H4 (cell line): ENCODE measurements at places on chromosomes 16 and 17. TPM values are rescaled to one million over a fixed set of nuclear protein-coding genes. Genes with fewer than 3 reads are reported as not detected.

Gene SEPTIN12
- not detected in 2 replicates for total RNA-seq

- DNase-seq: no peak
Measured at GRCh38 chr17:77892469-77893143, 65.9 kb upstream of the TNRC6C start.

DNA sequence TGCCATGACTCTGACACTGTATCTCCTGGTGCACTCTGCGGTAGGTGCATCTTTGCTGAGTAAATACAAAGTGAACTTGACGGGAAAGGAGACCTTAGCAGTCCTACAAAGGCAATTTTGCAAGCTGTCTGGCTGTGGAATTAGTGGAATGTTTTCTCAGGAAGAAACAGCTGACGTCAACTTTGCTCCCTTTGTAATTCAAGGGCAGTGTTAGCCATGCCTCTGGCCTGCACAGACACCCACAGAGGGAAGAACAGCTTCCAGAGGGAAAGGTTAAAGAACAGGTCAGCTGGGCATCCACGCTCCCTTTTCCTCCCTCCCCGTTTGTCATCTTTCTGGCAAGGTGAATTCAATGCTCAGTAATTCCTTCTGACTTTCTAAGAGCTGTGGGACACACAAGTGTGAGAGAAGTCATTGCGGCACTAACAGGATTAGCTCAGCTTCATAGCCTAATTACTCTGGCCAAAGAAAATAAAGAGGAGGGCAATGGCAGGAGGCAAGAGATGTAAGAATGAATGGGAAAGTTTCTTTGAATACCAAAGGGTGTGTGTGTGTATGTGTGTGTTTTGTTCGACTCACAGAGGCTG lies 476.9 kb upstream of the GOT2 start:
- peak; percentile 6 for DNase-seq

- DNase-seq: peak; percentile 93
Measured at GRCh38 chr17:75096082-75096625, 8.4 kb downstream of the SLC16A5 start.

DNA sequence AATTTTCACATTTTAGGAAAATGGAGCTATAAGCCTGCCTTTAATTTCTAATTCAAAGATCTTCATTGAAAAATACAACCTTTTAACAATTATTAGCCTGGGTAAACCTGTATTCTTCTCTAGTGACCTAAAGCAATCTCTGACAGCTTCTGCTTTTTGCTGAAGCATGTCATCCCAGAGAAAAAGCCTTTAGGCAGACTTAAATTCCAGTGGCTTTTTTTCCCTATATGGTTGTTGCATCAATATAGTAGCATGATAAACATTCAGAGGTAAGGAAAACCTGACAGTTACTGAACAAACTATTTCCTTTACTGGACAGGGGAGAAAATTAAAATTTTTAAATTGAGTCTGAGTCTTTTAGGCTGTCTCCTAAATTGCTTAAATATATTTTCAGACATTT lies 7.8 kb upstream of the EVI2A start:
- no peak for DNase-seq

- no peak for DNase-seq
Measured at GRCh38 chr16:86625029-86625428, 46.7 kb downstream of the FOXL1 start.
